ENCODE measurements at places on chromosomes 16 and 17.

DNA sequence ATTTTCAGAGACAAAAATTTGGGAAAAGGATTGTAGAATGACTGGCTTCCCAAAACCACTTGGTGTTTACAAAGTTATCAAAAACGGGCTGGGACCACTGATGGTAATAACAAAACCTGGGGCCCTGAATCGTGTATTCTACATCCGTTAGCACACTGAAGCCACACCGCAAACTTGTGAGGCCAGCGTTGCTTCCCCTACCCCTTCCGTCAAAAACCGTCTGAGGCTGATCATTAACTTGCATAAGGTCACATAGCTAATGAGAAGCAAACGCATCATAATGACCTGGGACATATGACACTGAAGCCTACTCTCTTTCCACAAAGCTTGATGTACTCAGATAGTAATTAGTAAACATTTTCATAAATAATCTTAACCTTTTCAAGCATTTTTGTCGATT is 704.3 kb downstream of the MAF start:
- no peak for DNase-seq

- no peak for DNase-seq
Measured at GRCh38 chr17:82775001-82775823, 23.3 kb downstream of the TBCD start.

- no peak for DNase-seq
Measured at GRCh38 chr17:61322325-61323002, 77.2 kb upstream of the TBX2 start.

- DNase-seq, result no peak
Measured at GRCh38 chr16:69538808-69539207, 27.0 kb upstream of the NFAT5 start.

GRCh38 chr17:52276381-52277008 is 118.0 kb upstream of the CA10 start:
- no peak for DNase-seq

DNA sequence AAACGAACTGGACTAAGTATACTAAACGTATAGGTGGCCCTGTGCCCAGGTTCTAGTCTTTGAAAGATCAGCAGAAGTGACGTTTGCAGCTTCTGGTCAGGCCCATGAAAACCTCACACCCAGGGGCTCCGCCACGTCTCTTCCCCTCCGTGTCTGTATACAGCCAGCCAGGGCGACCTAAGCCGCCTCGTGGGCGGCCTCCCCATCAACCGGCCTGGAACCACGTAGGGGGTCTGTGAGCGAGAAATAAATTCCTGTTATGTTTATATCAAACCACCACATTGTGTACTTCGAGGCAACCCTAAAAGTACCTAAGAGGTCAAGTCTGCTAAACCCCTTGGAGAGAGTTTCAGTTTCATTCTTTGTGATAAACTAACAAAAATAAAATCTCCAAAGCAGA is 6.8 kb downstream of the TK1 start:
- no peak for DNase-seq

- peak; percentile 26 for DNase-seq
Measured at GRCh38 chr16:87317750-87318644, 805 bp upstream of the C16orf95 start.
